Kidney (tissue), 22 donors: ENCODE measurements at places on chromosomes 3 and 15. TPM values are rescaled to one million over a fixed set of nuclear protein-coding genes. Genes with fewer than 3 reads are reported as not detected.

The FANCD2OS gene
- polyA plus RNA-seq: not detected

The USF3 gene
- polyA plus RNA-seq: 6.5 TPM

The C3orf49 gene
- polyA plus RNA-seq: not detected

The SCAANT1 gene
- not detected for polyA plus RNA-seq

- DNase-seq: no peak
Measured at GRCh38 chr3:127525373-127525772, 65.2 kb downstream of the TPRA1 start.

- DNase-seq: no peak
Measured at GRCh38 chr3:87336761-87337160, 60.4 kb upstream of the POU1F1 start.

- DNase-seq: no peak
Measured at GRCh38 chr15:75114796-75115195, 86.9 kb upstream of the C15orf39 start.

DNA sequence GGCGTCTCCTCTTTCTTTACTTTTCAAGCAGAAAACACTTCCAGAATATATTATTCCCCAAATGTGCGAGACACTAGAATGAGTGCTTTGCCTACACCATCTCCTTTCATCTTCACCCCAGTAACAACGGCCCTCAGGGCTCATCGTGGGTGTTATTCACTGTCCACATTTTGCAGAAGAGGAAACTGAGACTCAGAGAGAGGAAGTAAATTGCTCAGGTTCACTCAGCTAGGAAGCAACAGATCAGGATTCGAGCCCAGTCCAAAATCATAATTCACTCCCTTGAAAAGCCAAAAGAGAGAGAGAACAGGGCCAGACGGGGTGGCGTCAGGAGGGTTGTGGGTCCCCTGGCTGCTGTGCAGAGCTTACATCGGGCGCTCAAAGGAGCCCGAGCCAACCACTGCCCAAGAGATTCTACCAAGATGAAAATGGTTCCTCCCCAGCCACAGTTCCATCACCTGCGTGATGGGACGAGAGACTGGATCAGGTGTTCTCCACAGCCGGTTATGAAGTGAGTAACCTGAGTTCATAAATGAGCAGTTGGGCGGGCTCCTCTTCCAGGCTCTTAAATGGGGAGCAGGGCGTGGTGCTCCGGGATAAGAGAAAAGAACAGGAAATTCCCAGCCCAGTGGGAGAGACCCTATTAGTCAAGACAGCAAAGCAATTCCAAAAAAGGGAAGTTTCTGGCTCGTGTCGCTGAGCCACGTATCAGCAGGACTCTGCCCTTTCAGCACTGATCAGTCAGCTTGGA is 48.6 kb upstream of the FLNB start:
- no peak for DNase-seq
